Stimulated activated CD8-positive, alpha-beta memory T cell treated with anti-CD3 and anti-CD28 coated beads, Interleukin-7, amount 100 ng/mL, for 1 hour (primary cell): ENCODE measurements at places on chromosomes 11 and 22.

DNA sequence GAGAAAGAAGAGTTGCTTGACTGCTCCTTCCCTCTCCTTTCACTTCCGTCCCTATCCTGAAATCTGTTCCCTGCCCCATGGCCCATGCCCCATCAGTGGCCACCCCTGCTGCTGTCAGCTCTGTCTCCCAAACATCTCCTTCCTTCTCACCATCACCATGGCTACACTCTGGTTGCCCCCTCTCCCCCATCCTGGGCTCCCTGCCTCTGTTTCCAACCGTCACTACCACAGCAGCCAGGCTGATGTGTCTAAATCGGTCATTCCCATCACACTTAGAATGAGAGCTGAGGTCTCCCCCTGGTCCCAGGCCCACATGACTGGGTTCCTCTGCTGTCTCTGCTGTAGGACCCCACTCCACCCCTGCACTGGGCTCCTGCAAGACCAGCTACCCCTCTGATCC, 54.6 kb upstream of the EIF3D start:
- no peak for DNase-seq

DNA sequence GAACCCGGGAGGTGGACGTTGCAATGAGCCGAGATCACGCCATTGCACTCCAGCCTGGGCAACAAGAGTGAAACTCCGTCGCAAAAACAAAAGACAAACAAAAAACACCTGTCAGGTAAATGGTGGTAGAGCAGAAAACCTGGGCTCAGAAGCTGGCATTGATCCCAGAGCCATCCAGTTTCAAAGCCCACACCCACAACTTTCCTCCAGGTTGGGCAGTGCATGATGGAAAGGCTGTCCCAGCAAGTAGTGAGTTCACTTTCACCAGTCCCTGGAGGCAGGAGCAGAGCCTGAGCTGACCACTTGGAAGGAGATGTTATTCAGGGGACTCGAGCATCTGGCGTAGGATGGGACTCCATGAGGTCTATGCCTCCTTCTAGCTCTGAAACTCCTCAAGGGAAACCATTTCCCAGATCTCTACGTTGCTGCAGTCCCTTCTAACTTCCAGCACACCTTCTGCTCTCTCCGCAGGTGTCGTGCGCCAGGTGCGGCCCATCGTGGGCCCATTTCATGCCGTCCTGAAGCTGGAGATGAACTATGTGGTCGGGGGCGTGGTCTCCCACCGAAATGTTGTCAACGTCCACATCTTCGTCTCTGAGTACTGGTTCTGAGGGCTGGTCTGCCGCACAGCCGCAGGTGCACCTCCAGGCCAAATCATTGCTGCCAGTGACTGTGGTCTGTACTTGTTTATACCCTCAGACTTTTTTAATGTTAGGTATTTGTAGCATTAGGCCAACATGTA, 71.6 kb upstream of the ATXN10 start:
- DNase-seq, result no peak

- no peak for DNase-seq
These were observed 43.3 kb downstream of the PARVA start for GRCh38 chr11:12420706-12421105.

GRCh38 chr22:44406341-44407170, 91.5 kb downstream of the RTL6 start:
- DNase-seq, result no peak

DNA sequence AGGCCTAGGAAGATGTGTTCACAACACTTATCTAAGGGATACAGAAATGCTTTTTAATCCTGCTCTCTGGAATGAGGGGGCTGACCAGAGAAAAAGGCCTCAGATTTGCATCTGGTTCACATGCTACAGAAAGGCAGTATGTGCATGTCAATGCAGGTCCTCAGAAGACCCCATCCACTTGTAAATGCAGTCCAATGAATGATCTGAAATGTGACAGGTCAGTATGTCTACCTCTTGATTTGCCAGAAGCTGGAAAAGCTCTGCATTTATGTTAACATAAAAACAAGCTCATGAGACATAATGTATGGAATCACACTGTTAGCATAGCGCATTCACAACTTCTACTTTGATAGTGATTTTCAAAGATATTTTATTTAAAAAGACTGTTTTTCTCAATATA, 367.4 kb upstream of the CHORDC1 start:
- no peak for DNase-seq

GRCh38 chr11:34891611-34892010, 24.6 kb downstream of the APIP start:
- no peak for DNase-seq

DNA sequence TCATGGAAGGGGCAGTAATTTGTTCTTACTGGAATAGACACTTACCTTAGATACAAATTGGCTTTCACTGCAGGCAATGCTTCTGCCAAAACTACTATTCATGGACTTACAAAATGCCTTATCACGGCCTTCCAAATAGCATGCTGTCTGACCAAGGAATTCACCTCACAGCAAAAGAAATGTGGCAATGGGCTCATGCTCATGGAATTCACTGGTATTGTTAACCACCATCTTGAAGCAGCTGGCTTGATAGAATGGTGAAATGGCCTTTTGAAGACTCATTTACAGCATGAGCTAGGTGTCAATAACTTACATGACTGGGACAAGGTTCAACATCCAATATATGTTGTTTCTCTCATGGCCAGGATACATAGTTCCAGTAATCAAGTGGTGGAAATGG, 21.9 kb downstream of the OR5B21 start:
- no peak for DNase-seq

DNA sequence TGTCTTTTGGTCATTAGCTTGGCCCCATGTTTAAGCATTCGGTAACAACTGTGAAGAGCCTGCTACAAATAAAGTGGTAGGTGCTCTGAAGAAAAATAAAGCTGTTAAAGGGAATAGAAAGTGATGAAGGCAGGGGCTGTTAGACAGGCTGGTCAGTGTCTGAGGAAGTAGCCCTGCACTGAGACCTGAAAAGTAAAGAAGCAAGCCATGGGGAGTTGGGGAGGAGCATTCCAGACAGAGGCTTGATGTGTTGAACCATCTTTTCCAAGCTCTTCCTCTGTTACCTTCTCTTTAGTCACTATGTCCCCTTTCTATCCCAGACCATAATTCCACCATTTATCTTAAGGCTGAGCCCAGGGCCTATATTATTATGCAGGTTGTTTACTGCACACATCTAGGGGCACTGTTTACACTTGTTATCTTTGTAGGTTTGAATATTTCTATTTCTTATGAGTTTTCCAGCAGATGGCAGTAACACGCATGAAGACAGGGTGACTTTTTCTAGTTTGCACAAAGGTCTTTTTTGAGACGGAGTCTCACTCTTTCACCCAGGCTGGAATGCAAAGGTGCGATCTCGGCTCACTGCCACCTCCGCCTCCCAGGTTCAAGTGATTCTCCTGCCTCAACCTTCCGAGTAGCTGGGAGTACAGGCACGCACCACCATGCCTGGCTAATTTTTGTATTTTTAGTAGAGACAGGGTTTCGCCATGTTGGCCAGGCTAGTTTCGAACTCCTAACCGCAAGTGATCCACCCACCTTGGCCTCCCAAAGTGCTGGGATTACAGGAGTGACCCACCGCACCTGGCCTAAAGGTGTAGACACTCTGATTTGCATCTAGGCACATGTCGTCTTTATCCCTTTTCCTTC, 23.0 kb downstream of the ZFTA start:
- DNase-seq, result no peak

- DNase-seq, result no peak
These were observed 25.2 kb downstream of the PDE3B start for GRCh38 chr11:14668731-14669301.

- no peak for DNase-seq
These were observed 6.8 kb downstream of the SLC35F2 start for GRCh38 chr11:107851704-107852310.

DNA sequence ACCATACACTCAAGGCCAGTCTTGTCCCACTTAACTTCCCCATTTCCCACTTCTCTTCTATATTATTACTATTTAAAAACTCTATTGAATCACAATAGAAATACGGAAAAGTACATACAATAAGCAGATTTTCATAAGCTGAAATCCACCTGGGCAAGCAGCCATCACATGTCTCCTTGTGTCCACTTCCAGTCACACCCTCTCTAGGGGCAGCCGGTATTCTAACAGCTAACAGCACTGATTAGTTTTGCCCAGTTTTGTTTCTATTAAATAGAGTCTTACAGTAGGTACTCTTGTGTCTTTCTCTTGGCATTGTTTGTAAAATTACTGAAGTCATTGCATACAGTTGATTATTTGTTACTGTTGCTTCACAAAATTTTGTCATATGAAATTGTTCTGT, 37.8 kb downstream of the PPP6R3 start:
- DNase-seq, result no peak

GRCh38 chr11:12897867-12898266, 111.2 kb upstream of the RASSF10 start:
- DNase-seq, result no peak

DNA sequence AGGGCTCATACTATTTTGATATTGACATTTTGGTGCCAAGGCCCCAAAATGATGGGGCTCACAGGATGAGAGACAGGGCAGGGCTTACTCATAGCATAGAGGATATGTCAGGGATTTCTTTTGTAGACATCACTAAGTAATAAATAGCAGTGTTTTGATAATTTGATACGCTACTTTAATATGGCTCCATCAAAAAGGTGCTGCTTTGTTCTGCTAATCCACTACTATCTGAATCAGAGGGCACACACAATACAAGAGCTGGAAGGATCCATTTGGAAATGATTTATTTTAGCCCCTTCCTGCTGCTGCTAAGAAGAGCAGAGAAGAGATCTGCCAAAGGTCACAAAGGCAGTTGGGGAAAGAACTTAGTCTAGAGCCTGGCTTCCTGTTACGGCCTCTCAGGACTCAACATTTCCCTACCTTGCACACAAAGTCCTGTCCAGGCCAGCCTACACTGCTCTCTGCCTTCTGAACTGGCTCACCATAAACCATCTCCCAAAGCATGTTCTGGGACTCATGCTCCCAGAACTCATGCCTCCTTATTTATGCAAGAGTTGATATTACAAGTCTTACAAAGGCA, 261.3 kb upstream of the ARHGAP20 start:
- no peak for DNase-seq

DNA sequence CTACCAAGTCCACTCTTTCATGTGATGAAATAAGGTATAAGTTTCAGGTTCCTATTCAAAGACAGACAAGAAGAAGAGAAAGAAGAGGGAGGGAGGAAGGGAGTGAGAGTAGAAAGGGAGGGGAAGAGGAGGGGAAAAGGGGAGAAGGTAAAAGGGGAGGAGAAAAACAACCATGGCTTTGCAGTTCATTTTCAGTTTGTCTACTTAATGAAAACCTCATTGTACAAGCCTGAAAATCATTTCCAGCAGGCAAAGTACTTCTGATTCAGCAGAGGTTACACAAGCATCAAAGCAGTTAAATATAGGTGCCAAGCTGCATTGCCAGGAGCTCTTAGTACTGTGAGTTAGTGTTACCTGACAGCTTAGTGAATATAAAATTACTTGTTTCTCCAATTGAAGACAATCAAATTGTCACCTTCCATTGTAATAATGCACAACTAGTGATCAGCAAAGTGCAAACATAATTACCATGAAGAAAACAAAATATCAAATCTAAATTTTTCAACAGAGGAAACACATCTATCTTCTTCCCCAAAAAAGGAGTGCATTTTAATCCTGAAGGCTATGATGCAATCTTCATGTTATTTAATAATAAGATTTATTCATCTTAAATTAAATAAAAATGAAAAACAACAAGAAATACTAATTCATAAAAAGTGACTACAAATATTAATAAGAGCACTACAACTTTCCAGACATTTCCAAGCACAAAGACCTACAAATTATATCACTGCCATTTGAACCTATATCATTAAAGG, 8.2 kb downstream of the SOX6 start:
- DNase-seq, result no peak

GRCh38 chr22:27094633-27095308, 437.4 kb downstream of the MIAT start:
- DNase-seq, result no peak

GRCh38 chr11:92698742-92699141, 270.7 kb upstream of the MTNR1B start:
- no peak for DNase-seq

DNA sequence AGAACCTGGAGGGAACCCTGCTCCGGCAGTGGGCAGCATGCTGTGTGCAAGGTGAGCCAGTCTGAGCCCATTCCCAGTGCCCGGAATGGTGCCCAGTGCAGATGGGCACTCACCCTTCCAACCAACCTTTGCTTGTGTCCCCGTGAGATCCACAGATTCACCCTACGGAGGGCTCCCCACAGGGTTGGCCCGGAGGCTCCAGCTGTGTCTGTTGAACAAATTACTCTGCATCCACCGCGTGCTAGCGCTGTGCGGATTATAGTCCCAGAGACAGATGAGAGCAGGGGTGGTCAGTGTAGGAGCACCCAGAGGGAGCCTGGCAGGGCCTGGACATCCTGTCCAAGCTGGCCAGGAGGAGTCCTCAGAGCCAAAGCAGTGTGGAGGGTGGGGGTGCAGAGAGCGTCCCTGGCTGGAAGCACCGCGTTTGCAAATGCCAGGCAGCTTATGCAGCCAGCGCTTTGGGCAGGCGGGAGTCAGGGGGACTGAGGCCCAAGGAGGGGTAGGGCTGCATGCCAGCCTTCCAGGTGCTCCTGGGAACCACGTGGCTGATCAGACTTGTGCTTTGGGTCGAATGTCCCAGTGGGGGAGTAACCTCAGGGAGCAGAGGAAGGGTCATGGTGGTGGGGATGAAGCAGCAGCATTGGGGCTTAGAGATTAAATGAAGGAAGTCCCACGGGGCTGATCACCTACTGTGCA, 80.5 kb downstream of the KCNQ1 start:
- no peak for DNase-seq

DNA sequence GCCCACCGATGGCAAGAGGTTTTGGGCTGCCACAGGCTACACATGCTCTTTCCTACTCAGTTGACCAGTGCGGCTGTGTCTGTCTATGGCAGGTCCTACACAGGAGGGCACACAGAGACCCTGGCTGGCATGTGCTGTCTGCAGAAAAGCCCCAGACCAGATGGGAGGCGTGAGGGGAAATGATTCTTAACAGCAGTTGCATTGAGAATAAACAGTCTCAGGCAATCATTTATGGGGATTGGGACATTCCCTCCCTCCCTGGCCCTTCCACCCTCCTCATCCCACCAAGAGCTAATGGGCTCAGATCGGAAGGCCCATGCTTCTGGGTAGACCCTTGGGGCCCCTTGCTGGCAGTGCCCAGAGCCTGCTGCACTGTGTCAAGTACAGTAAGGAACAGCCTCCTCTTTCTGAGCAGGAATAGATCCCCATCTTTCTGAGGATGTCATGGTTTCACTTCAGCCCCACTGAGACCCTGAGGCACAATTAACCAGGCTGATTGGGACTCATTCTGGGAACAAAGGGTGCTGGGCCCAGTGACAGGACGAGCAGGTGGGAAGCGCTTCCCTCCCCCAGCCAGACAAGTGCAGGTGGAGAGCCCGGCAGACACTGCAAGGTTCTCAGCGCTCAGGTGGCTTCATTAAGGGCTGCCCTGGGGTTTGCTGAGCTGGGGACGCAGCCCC, 28.3 kb downstream of the TSPAN18 start:
- no peak for DNase-seq
